ENCODE measurements at places on chromosomes 1 and 21. TPM values are rescaled to one million over a fixed set of nuclear protein-coding genes. Genes with fewer than 3 reads are reported as not detected.
A peak's percentile ranks its signal among the peaks of the same experiment; 100 is the strongest.

Gene ERVH48-1
- not detected for total RNA-seq

GRCh38 chr1:32239790-32240139, 7.3 kb upstream of the FAM167B start:
- no peak overlapping the region for H3K4me3 ChIP-seq
- H3K4me1 ChIP-seq = peaks cover 16% of the 10 kb centered on the region
- DNase-seq = no peak
- H3K36me3 ChIP-seq = no peaks in the 10 kb centered on the region

- H3K27me3 ChIP-seq = peaks cover 2% of the 10 kb centered on the region
- no peak overlapping the region for H3K27ac ChIP-seq
- no peak overlapping the region for H3K4me3 ChIP-seq
- no peak for DNase-seq
- no peaks in the 10 kb centered on the region for H3K36me3 ChIP-seq
Observed at GRCh38 chr1:37274938-37275631, 199.3 kb upstream of the ZC3H12A start.

Gene UBE2U
- not detected for total RNA-seq

DNA sequence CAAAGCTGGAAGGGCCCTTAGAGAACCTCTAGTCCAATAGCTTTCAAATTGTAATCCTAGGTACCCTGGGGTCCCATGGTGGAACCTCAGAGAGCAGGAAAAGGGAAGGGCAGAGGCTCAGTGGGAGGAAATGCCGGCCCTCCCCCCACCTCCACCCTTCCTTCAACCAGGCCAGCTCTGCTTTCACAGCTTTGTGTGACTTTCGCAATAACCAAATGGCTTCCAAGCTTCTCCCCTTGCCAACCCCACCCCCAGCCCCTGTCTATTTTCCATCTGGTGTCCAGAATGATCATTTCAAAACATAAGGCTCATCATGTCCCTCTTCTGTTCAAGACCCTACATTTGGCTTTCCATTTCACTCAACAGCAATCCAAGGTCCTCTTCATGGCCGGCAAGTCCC, 74.4 kb downstream of the CD58 start:
- DNase-seq = no peak
- no peak overlapping the region for H3K27ac ChIP-seq
- no peak overlapping the region for H3K4me3 ChIP-seq
- peaks cover 4% of the 10 kb centered on the region for H3K4me1 ChIP-seq
- no peaks in the 10 kb centered on the region for H3K36me3 ChIP-seq

DNA sequence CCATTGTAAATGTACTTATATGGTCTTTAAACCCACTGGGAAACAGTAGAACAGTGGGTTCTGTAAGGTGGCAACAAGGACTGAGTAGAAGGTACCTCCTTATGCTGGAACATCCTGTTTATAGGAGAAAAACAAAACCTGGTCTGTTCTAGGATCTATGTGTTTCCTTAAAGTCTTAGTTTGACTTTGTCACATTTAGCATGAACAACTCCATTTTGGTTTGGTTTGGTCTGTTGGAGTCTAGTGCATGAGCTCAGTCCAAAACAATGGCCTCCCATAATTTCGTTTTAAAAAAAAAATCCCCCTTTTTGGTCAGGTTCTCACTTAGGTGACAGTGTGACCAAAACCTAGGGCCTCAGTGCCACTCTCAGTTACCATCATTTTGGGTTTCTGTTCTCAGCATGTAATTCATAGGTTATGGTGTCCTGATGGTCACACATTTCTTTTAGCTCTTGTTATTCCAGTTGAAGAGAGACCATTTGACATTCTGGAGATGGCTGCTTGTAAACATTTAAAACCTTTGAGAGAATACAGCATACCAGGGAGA, 66.4 kb upstream of the IL12RB2 start:
- no peak overlapping the region for H3K27ac ChIP-seq
- H3K36me3 ChIP-seq = no peaks in the 10 kb centered on the region
- no peak for DNase-seq

DNA sequence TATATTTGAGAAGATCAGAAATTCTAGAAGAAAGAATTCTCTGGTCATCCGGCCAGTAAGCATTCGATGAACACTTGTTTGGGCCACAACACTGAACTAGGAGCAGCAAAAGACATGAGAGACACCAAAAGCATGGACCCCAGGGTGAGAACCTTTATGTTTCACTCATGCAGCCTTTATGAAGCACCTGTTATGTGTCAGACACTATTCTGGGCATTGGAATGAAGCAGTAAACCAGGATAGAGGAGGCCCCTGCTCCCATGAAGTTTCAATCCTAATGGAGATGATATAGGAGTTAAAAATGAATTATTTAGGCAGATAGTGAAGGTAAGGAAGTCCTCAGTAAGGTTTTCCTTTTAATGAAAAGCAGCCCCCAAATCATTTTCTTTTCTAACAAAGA, 43.6 kb downstream of the OLFML3 start:
- no peak overlapping the region for H3K4me3 ChIP-seq
- H3K36me3 ChIP-seq = no peaks in the 10 kb centered on the region
- DNase-seq = no peak

Gene ACTA1
- not detected for total RNA-seq

Gene MEGF6
- total RNA-seq = 75.4 TPM

Gene SLC66A1
- total RNA-seq = 26.4 TPM

Gene RAP1GAP
- 0.07 TPM for total RNA-seq

Gene OR6N1
- not detected for total RNA-seq

DNA sequence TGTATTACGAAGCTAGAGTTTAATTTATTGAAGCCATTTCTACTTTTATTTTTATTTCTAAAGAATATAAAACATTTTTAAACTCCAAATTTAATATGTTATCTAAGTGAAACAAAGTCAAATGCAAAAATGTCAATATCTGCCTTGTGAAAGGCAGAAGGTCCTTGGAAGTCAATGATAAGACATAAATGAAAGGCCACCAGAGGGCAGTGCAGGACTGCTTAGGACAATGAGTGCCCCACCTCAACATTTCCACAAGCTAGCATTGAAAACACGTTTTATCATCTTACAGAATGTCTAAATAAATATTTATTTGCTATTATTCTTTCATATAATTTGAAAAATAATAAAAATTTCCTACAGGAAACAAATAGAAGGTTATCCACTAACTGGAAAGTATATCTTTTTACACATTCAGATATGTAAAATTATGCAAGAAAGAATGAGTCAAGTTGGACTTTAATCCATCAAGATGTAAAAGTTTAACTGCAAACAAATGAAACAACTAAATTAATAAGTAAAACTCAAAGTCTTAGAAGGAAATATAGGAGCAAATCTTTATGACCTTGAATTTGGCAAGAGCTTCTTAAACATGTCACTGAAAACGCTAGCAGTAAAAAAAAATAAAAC, 140.1 kb upstream of the FMN2 start:
- H3K4me3 ChIP-seq = no peak overlapping the region
- no peaks in the 10 kb centered on the region for H3K4me1 ChIP-seq
- H3K27ac ChIP-seq = no peak overlapping the region
- DNase-seq = peak; percentile 17
- H3K27me3 ChIP-seq = no peaks in the 10 kb centered on the region
- no peaks in the 10 kb centered on the region for H3K36me3 ChIP-seq

DNA sequence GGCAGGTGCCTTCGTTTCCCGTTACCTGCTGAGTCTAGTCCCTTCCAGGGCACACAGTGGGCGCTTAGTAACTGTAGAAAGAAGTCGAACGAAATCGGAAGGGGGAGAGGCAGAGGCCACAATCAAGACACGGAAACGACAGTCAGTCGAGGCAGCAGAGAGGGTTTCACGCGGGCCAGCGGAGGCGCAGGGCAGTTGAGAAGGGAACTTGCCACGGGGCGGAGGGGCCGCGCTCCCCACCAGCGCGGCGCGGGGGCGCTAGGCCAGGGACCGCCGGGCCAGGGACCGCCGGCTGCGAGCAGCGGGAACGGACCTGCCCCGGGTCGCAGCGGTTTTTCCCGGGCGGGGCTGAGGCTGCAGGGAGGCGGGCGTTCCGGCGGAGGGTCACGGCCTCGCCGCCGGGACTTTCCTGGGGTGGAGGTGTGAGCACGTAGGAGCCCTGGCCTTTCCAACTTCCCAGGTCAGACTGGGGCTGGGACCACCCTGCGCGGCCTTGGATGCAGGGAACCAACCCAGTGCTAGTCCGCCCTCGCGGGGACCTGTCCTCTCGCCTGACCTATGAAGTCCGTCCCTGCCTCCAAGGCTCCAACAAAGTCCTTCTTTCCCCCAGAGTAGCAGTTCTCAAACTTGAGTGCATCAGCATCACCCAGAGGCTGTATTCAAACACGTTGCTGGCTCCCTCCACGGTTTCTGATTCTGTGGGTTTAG, 150.1 kb upstream of the FGGY start:
- H3K4me1 ChIP-seq = peaks cover 16% of the 10 kb centered on the region
- H3K27ac ChIP-seq = peak overlapping the region; percentile 72
- no peaks in the 10 kb centered on the region for H3K27me3 ChIP-seq

DNA sequence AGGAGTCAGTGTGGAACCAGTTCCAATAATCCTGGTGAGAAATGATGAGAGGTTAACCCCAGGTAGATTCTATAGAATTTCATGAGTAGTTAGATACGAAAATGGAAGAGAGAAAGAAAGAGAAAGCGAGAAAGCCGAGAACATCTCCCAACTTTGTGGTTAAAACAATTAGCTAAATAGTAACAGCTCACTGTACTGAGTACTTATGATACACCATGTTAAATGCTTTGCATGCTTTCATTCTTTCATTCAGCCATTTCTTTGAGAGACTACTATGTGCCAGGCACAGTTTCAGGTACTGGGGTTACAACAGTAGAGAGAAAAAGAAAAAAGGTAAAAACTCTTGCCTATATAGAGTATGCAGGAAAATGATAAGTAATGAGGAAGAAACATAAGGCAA, 109.7 kb upstream of the SYT6 start:
- H3K27me3 ChIP-seq = no peaks in the 10 kb centered on the region
- H3K27ac ChIP-seq = no peak overlapping the region
- H3K36me3 ChIP-seq = no peaks in the 10 kb centered on the region
- H3K4me1 ChIP-seq = no peaks in the 10 kb centered on the region
- DNase-seq = no peak

GRCh38 chr1:103514920-103515503, 10.5 kb upstream of the RNPC3 start:
- no peaks in the 10 kb centered on the region for H3K36me3 ChIP-seq
- H3K27me3 ChIP-seq = no peaks in the 10 kb centered on the region
- H3K4me1 ChIP-seq = no peaks in the 10 kb centered on the region
- DNase-seq = peak; percentile 69
- H3K4me3 ChIP-seq = no peak overlapping the region
- H3K27ac ChIP-seq = no peak overlapping the region

GRCh38 chr1:34597877-34598514, 156.9 kb upstream of the GJB5 start:
- DNase-seq = peak; percentile 35
- no peaks in the 10 kb centered on the region for H3K36me3 ChIP-seq
- H3K4me1 ChIP-seq = no peaks in the 10 kb centered on the region
- H3K27me3 ChIP-seq = no peaks in the 10 kb centered on the region

Gene C1orf167
- total RNA-seq = not detected

DNA sequence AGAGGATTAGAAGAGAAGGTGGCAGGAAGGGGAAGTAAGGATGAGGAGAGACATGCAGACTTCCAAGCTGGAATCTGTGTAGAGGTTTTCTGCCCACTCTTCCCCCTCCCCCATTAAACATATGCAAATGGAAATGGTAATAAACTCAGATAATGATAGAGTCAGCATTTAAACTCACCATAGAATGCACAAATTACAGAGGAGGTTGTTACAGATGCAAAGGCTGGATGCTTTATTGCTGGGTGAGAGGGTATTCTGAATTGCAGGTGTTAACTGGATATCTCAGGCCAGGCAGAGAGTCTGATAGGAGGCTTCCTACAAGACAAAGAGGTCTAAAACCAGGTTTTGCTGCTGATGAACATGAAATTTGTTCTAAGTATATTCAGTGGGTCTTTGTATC, 372.5 kb downstream of the SEC16B start:
- no peak for DNase-seq
- no peaks in the 10 kb centered on the region for H3K36me3 ChIP-seq
- H3K27me3 ChIP-seq = no peaks in the 10 kb centered on the region
- no peak overlapping the region for H3K4me3 ChIP-seq
- no peak overlapping the region for H3K27ac ChIP-seq
- H3K4me1 ChIP-seq = no peaks in the 10 kb centered on the region

Gene HES4
- total RNA-seq = 3.2 TPM
